GM10248 (cell line): ENCODE measurements at places on chromosomes 2 and 18.

- DNase-seq, result peak; percentile 27
Measured at GRCh38 chr18:67199993-67200617, 316.4 kb downstream of the DSEL start.

DNA sequence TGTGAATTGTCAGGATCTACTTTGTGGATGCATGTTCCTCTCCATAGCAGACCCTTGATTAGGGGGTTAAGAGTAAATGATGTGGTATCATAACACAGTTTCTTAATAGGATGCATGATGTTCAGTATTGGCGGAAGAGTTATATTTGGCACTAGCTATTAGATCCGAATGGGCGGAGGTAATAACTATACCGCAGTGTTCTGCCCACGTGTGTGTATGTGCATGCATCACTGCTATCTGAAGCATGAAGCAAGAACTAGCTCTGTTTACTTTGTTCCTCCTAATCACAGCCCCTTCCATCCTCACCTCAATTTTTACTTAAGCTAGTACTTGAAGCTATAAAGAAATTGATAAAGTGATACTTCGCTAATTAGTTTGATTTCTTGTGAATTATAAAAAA, 159.6 kb upstream of the NOSTRIN start:
- DNase-seq, result no peak

DNA sequence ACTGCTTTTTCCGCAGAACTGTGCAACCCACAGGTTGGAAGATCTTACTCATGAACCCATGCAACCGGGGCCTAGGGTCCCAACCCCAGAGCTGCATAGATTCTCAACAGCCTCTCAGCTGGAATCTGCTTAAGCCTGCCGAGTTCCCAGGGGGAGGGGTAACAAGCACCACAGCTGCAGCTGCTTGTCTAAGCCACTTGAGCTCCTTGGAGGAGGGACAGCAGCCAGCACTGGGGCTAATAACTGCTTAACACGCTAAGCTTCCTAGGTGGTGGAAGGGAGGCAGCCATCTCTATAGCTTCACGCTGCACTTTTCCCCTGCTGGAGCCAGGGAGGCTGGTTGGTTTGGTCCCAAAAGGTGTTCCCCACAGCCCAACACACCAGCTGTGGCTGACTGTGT, 311.6 kb downstream of the DSC3 start:
- DNase-seq, result no peak

GRCh38 chr2:58289029-58289428, 47.9 kb upstream of the FANCL start:
- DNase-seq, result no peak

GRCh38 chr2:31957354-31958139, 53.3 kb downstream of the MEMO1 start:
- no peak for DNase-seq

DNA sequence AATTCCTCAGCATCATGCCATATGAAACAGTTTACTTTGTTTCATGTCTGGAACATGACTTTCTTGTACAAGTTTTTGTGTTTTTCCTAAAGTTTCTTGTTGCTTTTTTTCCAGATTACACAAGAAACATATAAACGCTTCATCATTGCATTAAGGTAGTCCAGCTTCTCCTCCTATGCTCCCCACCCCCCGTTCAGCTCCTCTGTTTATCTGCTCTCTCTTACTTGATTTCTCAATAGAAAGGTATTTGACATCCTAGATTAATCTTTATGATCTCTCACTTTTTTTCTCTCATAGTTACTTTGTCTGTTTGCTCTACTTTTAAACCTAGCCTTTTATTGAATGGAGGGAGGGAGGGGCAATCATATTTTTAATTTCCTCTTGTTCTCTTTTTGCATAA, 25.4 kb downstream of the SLC40A1 start:
- DNase-seq, result no peak

DNA sequence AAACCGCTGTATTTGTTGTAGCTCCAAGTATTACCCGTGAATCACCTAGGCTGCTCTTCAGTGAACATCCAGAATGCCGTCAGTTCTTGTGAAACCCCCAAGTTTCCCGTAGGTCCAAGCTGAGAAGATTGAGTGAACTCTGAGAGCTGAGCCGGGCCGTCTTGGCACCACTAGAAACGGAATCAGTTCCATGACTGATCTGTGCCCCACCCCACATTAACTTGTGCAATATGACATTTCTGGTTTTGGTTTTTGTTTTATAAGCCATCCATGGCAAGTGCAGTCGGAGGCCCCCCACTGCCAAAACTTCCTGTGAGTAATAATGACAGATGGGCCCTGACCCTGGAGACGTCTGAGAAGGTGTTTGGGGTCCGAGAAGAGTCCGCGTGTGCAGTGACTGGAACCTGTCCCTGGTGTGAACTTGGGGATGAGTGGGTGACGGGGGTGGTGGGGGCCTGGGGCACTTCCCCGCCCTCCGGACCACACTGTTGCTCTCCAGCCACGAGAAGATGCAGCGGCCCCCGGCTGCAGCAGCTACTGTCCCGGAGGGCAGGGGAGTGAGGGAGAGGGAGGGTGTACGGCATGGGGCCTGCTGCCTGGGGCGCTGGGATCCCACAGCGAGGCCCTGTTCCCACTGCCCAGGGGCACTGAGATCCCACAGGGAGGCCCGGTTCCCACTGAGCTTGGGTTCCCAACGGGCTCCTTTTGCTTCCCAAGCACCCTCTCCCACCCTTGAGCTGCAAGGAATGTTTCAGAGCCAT, 26.5 kb downstream of the NFATC1 start:
- peak; percentile 53 for DNase-seq

- DNase-seq, result no peak
Measured at GRCh38 chr2:206700156-206700555, 18.0 kb downstream of the DYTN start.

DNA sequence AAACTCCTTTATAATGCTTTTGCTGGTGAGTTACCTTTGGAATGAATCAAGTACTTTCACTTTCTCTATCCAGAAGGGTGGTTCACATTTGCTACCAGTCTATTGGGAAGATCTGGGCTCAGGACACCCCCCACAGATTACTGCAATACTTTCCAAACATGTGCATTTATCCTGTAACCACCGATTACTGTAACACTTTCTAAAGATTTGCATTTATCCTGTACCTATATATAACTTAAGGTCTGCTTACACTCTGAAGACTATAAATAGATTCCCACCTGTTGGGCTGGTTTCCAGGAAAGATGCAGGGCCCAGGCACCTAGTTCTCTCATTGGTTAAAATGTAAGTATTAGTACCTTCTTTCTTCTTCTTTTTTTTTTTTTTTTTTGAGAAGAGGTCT, 113.0 kb upstream of the NEDD4L start:
- DNase-seq, result no peak

DNA sequence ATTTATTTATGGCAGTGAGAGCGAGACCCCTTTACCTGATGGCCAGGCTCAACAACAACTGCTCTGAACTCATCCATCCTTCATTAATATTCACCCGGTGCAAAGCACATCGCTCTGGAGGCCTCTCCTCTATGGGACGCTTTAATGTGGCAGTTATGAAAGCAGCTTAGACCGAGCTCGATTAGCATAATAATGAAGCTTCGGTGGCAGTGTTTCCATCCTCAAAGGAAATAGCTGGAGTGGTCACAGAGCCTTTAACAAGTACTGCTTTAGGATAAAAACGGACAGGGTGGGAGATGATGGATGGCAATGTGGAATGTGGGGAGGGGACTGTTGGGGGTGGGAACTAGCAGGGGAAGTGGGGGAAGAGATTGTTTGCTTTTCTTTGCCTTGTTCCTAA, 243.9 kb downstream of the SLC4A3 start:
- no peak for DNase-seq

DNA sequence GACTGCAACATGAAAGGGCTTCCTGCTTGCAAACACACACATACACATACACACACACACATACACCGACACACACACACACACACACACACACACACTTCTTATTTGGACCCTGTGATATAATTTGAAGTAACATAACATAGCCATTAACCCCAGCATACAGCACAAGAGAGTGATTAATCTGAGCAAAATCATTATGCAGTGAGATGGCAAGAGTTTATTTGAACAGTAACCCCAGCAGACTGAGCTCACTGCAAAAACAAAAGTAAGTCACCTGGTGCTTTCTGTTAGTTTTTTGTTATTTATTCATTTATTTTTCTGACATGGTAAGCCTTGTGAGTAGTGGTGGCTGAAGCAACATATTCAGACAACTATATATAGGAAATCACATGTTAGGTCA, 93.7 kb downstream of the NOL4 start:
- no peak for DNase-seq

DNA sequence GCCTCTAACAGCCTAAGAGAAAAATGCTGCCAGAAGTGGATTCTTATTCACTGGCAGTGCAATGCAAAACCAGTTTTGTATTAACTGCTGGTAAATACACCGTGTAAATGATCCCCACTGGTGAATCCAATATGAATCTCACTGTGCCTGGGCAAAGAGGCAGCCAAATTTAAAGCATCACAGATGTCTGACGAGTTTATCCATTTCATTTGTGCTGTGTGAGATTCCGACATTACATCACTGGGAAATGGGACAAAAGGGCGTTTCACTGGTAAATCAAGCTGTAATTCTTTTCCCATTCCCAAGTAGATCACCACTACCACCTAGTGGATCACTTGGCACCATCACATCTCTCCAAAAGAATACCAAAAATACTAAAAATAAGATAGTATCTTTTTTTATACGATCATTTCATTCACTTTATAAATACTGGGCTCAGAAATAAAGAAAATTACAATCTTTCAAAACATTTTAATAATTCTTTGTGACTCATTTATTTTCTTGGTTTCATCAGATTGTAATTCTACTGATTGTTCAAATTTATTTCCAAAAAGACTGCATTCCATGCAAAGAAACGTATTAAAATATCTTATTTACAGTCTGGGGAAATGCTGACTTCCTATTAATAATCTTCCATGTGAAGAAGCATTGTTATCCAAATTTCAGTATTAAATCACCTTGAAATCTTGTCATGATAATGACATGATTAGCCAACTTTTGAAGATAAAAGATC, 125.6 kb downstream of the GRB14 start:
- no peak for DNase-seq

- DNase-seq, result no peak
Measured at GRCh38 chr2:233416199-233416598, 61.9 kb downstream of the DGKD start.

DNA sequence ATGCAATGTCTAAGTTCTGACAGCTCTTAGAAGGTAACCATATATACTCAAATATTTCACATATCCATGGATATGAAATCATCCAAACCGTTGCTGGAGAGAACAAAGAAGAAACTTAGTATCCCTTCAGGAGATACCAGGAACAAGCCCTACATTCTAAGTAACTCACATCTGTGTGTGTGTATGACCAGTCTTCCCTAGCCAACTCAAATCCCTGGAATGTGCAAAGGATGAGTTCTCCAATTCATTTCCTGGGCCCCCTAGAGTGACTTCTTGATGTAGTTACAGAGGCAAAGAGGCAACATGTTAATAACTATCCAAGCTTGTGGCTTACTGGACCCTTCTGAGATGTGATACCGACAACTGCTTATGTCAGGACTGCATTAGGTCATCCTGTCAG, 20.1 kb downstream of the TPGS2 start:
- no peak for DNase-seq

DNA sequence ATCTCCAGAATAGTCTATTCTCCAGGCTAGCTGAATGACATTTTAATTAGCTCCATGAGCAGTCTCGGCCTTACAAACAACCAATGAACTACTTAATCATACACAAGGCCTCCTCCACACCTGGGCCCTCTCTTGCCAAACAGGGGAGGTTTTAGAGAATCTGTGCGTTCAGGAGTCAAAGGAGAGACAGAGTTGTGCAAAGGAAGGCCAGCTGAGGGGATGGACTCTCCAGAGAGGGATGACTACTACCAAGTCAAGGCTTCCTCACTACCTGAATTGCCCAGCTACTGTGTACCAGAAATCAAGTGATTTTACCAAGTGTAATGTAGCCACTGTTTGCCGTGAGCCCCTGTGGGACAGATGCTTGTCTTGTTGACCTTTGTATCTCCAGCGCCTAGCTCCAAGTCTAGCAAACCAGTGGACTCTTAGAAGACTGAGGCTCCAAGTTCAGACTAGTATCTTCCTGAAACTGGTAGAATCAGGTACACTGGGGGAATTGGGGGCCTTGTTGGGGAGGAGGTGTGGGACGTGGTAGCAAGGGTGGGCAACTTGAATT, 123.1 kb upstream of the STON1 start:
- no peak for DNase-seq

DNA sequence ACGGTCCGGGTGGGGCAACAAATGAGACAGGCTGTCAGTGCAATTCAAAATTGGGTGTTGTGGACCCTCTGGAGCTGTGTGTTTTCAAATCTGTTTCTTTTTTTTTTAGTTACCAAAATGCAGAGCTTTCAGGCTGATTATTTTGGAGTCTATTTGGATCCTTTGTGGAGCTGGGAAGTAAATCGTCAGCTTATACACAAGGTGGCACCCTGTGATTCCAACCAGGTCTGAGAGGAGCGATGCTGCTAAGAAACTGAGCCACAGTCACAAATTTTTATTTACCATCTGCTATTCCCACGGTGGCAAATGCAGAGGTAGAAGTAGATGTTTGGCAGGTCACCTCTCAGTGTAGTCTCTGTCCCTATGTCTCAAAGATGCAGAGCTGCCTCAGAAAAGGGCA, 3.8 kb upstream of the EPC2 start:
- DNase-seq, result no peak

GRCh38 chr2:60391649-60392375, 161.6 kb downstream of the BCL11A start:
- DNase-seq, result no peak

- DNase-seq, result no peak
Measured at GRCh38 chr18:4836141-4836540, 360.9 kb downstream of the AKAIN1 start.

DNA sequence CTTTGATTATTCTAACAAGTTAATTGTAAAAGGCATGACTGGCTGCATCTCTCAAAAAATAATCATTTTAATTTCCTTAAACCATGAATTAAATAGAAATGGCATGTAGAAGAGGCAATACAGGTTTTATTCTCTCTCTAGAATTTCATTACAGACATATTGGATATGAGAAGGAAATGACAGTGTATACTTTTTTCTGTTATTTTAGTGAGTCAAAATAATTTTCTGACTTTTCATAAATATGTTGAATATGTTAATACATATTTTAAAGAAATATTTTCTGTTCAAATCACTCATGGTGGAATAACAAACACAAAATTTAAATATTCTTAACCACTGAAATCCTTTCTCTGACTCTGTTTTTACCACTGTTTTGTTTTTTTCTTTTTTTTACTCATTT, 510.4 kb downstream of the LRP1B start:
- no peak for DNase-seq
